Stimulated activated CD4-positive, alpha-beta T cell treated with anti-CD3 and anti-CD28 coated beads, Interleukin-4, amount 100 ng/mL, for 48 hours (primary cell): ENCODE measurements at places on chromosomes 11 and 22.
A peak's percentile ranks its signal among the peaks of the same experiment; 100 is the strongest.

GRCh38 chr11:68212421-68213134, 518 bp downstream of the KMT5B start:
- DNase-seq, result no peak

DNA sequence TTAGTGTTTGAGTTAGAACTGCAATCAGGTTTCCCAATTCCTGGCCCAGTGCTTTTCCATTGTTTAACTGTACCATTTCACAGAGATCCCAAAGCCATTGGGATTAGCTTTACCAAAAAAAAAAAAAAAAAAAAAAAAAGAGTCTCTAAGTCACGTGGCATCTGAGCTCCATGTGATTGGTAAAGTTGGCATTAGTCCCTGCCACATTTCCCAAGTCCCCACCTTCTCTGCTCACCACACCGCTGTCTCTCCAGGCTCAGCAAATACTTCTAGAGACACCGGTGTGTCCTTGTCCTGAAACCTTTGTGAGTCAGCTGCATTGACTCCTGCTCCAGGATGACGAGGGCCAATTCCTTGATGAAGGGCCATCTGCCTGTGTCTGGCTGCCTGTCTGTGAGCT, 305.3 kb downstream of the KIRREL3 start:
- DNase-seq, result no peak

GRCh38 chr11:26916805-26917204, 77.1 kb upstream of the FIBIN start:
- DNase-seq, result no peak

DNA sequence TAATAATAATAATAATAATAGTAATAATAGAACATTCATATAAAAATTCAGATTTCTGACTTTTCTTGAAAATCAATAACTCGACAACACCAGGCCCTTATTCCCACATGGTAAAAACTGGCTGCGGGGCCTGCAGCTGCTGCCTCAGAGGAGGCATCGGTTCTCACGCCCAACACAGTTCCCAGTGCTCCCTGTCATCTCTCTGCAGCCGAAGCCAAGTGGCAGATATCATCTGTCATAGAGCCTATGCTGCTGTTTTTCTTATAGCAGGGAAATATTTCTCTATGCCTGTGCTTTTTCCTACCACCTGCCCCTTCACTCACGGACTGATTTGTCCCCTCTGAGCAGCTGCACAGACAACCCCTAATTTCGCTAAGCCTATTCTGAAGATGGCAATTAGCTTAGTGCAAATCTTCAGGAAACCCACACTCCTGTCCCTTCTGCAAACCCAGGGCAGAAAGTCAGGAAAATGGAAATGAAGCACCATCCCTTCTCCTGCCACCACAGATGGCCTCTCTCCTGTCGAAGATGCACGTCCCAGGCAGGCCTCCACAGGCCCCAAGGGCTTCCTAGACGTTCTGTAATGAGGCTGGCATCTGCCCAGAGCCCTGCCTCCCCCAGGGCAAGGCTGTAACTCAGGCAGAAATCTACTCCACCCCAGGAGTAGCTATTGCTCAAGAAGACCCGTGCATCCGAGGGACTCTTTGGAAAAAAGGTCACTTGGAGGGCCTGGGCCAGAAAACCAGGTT, 66.7 kb downstream of the SYN3 start:
- DNase-seq, result no peak

GRCh38 chr22:23835484-23836144, 3.2 kb downstream of the DERL3 start:
- DNase-seq, result no peak

DNA sequence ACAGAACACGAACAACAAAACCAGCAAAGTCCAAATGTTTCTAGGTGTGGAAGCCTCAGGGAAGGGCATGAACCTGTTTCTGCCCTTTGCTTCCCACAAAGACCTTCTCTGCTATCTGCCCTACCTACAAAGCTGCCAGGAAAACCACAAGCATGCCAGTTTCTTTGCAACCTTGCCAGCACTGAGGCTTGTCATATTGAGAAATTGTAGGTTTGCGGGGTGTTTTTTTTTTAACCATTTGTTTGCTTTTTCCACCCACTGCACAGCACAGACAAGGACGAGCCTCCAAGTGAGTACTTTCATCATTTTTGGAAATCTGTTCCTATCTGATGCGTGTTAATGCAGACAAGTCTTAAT, 12.8 kb downstream of the PARVG start:
- peak; percentile 12 for DNase-seq

DNA sequence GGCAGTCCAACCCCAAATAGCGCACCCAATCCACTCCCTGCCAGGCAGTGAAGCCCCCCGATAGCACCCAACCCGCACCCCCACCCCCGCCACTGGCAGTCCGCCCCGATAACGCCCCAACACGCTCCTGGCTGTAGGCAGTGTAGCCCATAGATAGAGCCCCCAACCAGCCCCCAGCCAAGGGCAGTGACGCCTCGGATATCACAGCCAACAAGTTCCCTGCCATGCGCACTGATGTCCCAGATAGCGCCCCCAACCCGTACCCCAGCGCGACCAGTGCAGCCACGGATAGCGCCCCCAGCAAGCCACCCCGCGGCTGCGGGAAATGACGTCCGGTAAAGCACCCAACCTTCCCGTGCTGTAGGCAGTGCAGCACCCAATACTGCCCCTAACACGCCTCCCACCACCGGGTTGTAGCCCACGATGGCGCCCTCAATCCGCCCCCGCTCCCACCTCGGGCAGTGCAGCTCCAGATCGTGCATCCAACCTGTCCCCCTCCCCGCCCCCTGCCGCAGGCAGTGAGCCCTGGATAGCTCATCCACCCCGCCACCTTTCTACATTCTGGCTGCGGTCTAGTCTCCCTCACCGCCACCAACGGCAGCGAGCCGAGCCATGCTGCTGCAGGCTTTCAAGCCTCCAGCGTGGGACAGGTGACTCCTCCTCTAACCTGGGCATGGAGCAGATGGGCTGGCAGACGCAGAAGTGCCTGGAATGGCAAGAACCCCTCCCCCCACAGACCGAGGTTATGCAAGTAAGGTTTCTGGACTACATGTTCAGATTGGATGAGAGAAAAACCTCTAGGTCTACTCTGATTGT, 625 bp downstream of the RFPL2 start:
- DNase-seq, result no peak

GRCh38 chr11:126853732-126854131, 146.8 kb downstream of the KIRREL3 start:
- DNase-seq, result no peak

GRCh38 chr11:94184846-94185245, 56.2 kb downstream of the PANX1 start:
- no peak for DNase-seq

DNA sequence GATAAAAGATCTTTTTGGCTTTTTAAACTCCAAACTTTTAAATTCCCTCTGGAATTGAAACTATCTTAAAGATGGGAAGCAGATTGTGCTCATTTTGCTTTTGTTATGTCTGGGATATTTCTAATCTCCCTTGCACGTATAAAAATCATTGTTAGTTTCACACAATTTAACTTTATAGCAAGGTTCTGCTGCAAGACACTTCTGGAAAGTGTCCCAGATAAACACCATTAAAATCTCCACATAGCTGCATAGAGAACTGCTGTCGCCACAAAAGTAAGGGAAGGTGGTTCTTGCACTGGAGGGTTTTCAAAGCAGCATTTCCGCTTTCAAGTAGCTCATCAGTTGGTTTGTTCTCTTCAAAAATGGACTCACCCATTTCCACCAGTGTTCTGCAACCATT, 11.8 kb downstream of the PTS start:
- DNase-seq, result no peak

DNA sequence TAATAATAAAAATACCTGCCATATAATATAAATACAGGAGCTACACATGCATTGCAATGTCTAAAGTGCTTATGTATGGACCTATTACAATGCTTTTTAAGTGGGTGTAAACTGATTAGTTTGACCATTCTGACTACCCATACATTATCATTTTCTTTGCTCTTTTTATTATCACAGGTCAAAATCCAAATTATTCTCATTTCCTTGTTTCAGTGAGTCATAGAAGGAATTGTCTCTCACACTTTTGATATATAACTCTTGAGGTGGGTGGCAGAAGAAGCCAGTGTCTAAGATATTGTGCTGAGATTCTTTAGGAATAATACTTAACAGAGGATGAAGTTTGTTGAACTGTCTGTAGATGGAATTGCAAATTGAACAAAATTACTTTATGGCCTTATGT, 35.6 kb downstream of the GAS2 start:
- no peak for DNase-seq

- DNase-seq, result no peak
Measured at GRCh38 chr11:106939157-106939556, 79.1 kb downstream of the GUCY1A2 start.

GRCh38 chr11:133153031-133153430, 379.3 kb downstream of the OPCML start:
- no peak for DNase-seq

DNA sequence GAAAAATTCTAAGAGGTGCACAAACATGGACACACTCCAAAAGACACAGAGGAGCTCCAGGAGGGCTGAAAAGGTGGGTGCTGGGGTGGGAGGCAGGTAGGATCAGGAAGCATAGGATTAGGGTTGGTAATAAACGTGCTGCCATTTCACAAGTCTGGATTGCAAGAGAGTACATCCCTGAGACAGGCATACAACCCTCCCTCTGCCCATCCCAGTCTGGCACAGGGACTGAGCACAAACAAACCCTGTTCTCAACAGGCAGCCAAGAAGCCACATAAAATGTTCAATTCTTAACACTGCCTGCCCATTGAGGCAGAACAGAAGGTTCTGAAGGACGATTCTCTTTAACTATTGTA, 18.5 kb downstream of the SLC35F2 start:
- no peak for DNase-seq

- no peak for DNase-seq
Measured at GRCh38 chr22:47547239-47547661, 784.8 kb downstream of the TBC1D22A start.

DNA sequence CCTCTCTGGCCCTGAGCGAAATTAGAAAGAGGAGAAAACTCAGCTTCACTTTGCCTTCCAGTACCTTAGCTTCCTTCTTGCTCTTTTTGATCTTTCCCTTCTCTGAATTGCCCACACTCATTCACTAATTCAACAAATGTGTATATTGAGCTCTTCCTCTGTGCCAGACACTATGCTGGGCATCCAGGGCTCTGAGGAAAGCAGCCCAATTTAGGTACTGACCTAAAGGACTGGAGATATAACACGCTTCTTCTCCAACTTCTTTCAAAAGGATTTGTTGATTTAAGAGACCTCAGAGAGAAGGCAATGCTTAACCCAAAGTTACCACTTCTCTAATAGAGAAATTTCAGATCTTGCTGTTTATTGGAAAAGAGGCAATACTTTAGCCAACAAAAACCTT, 103.6 kb downstream of the TMPRSS5 start:
- no peak for DNase-seq

DNA sequence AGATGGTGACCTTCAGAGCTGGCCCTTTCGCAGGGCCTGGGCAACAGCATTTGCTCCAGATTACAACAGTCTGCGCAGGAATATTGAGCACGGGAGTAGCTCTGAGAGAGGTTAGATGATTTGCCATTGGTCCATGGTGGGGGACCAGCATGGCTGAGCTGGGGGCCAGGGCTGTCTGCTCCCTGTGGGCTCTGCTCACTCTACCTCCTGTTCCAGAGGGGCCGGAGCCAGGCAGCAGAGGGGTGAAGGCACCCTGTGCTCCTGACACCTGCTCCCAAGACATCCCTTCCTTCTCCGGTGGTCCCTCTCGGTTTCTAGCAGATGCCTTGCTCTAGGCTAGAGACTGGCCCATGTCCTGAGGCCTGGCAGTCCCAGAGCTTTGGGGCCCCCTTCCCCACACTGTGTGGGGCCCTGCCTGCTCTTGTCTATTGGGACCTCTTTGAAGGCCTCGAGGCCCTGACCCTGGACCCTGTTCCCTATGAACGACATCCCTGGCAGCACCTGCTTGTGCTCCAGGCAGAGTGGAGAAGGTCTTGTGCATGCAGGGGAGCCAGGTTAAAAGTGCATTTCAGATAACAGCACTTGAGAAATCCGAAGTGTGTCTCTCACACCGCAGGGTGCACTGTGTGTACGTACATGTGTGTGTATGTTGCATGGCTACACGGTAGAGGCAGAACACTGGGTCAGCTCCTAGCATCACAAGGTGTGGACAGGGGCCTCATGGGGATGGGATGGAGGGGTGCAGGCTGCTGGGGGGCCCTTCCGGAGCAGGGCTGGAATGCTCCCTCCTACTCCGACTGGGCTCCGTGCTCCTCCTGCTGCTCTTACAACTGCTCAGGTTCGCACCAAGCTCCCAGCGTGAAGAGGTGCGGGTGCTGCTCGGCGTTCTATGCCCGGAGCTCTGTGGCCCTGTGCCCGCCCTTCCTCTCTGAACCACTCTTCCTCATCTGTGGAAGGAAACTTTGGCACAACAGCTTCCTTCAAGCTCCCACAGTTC, 123.3 kb upstream of the B3GAT1 start:
- DNase-seq, result no peak

- DNase-seq, result no peak
Measured at GRCh38 chr22:40826984-40827741, 8.0 kb upstream of the SLC25A17 start.

DNA sequence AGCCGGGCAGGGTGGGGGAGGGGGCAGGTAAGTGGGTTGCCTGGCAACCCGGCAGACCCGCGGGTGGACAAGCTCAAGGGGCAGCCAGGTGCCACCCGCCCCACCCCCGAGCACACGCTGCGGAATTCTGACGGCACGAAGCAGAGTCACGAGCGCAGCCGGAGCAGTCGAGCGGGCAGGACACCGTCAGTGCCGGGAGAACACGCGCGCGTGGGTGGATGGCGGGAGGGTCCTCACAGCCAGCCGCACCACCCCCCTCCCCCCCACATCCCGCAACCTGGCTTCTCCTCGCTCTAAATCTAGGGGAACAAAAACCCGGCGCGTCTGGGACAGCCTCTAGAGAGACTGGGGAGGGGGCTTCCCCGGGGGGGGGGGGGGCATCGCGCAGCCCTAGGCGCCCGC, 133.1 kb upstream of the HSD17B12 start:
- no peak for DNase-seq

GRCh38 chr11:33867561-33867960, 24.3 kb downstream of the LMO2 start:
- DNase-seq, result no peak

- DNase-seq, result no peak
Measured at GRCh38 chr11:63877658-63878241, 38.8 kb downstream of the MARK2 start.

- peak; percentile 63 for DNase-seq
Measured at GRCh38 chr11:64251016-64251752, at the start of gene PLCB3. Gene PLCB3 (plus strand): TSS chr11:64251530. CDS start chr11:64251650, 120 bp downstream.

GRCh38 chr11:116439361-116439677, 333.5 kb downstream of the BUD13 start:
- DNase-seq, result no peak
